Activated CD4-positive, alpha-beta T cell treated with anti-CD3 and anti-CD28 coated beads, Interleukin-2, amount 50 U/mL, for 1 hour (primary cell): ENCODE measurements at places on chromosomes 2 and 18.

- DNase-seq = no peak
These were observed 144.2 kb upstream of the CDH7 start for GRCh38 chr18:65606551-65607130.

- DNase-seq = no peak
These were observed 72.7 kb downstream of the MARCHF4 start for GRCh38 chr2:216299588-216299987.

- no peak for DNase-seq
These were observed 63.3 kb upstream of the ITPRID2 start for GRCh38 chr2:181828122-181828705.

DNA sequence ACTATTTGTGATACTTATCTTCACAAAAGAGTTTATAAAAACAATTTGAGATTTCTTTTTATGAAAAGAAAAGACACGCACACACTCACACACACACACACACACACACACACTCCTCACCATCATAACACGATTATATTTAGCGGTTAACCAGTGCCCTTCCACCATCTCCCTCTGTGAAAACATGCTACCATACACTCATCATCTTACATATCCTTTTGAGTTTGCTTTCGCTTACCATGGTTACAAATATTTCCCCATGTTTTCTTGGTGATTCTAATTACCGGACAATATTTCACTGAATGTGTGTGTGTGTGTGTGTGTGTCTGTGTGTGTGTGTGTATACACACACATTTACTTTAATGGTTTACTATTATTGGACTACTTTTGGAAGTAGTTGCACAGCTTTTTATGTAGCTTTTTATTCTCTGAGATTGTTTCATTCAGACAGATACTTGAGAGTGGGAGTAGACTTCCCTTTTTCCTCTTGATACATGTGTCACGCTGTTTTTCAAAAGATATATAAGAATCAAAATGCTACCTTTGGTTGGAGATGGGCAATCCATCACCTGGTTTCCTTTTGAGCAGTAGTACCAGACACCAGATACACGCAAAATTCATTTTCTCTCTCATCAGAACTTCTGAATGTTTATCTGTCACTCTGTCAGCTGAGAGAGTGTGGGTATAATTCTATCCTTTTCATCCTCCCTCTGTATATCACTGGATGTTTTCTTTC, 138.1 kb downstream of the SETBP1 start:
- no peak for DNase-seq

- DNase-seq = no peak
These were observed 978.5 kb upstream of the LRRTM1 start for GRCh38 chr2:81283081-81283480.

DNA sequence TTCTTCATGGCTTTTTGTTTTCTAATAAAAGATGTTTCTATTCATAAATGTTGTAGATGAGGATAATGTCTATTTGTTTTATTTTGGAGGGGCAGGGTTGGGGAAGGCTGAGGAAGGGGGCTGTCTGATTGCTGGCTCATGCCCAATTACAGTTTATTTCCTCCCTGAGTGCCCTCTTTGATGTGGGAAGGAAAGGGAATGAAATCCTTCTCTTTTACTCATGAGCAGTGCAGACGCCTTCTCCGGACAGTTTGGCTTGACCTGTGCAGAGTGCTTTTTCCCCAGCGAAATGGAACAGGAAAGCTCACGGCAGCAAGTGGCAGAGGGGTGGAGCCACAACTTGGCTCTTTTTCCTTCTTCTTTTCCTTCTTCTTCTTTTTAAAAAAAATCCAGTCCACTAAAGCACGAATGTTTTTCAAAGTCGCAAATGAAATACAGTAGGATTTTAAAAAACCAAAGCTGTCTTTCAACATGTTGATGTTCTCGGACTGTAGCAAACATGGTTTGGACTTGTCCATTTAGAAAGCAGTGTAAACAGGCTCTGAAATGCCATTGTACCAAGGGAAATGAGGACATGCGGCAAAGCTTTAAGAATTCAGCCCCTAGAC, 34.5 kb downstream of the RAB31 start:
- DNase-seq = no peak

- no peak for DNase-seq
These were observed 30.4 kb upstream of the MYO3B start for GRCh38 chr2:170147576-170147975.

GRCh38 chr2:63440612-63441011, 147.7 kb downstream of the WDPCP start:
- no peak for DNase-seq

DNA sequence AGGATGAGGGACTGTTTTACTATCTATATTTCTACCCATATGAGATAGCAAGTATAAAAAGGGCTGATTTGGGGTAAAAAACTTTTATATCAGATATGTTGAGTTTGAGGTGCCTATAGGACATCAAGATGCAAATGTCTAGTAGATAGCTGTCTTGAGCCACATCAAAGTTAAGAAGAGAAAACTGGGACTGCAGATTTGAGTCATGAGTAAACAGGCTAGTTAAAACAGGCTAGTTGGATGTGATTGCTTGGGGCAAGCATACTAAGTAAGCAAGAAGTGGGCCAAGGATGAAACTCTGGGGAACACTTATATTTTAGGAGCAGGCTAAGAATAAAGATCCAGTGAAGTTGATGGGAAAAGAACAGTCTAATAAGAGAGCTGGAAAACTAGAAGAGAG, 2.8 kb upstream of the SCRN3 start:
- DNase-seq = no peak

DNA sequence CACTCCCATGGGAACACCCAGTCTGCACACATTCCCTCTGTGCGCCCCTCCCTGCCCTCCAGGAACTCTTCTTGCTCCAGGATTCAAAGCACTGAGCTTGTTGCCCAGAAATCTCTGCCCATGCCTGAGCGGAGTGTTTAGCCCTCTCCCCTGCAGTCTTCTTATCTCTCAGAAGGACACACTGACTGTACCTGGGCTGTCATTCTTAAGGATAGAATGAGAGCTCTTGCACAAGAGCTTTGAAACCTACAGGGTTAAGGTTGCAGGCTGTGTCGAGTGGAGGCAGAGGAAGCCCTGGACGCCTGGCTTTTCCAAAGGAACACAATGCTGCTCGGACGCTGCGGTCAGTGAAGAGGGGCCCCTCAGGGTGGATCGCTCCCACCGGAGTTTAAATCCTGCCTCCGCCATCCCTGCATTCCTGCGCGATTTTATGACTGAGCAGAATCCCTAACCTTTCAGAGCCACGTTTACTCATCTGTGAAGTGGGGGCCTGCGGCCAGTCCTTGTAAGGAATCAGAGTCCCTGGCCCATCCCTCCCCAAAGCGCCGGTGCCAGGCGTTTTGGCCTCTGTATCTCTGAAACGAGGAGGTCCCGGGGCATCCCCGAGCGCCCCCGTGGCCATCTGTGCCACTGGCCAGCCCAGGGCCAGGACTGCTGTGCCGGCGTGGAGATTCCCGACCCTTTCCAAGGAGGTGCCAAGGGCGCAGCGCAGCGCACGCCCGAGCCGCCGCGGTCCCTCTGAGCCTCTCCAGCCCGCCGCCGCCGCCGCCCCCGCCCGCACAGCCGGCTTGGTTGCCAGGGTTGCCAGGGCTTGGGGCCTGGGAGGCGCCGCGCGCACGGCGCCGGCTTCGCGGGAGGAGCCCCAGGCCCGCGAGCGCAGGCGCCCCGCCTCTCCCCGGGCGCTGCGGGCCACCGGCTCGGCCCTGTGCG, 58.9 kb downstream of the FAM168B start:
- DNase-seq = no peak

- DNase-seq = no peak
These were observed 35.4 kb downstream of the TOGARAM2 start for GRCh38 chr2:29016504-29016903.

GRCh38 chr2:188114014-188114413, 177.7 kb upstream of the GULP1 start:
- no peak for DNase-seq

- no peak for DNase-seq
These were observed 264.2 kb downstream of the SS18 start for GRCh38 chr18:25825979-25826776.

DNA sequence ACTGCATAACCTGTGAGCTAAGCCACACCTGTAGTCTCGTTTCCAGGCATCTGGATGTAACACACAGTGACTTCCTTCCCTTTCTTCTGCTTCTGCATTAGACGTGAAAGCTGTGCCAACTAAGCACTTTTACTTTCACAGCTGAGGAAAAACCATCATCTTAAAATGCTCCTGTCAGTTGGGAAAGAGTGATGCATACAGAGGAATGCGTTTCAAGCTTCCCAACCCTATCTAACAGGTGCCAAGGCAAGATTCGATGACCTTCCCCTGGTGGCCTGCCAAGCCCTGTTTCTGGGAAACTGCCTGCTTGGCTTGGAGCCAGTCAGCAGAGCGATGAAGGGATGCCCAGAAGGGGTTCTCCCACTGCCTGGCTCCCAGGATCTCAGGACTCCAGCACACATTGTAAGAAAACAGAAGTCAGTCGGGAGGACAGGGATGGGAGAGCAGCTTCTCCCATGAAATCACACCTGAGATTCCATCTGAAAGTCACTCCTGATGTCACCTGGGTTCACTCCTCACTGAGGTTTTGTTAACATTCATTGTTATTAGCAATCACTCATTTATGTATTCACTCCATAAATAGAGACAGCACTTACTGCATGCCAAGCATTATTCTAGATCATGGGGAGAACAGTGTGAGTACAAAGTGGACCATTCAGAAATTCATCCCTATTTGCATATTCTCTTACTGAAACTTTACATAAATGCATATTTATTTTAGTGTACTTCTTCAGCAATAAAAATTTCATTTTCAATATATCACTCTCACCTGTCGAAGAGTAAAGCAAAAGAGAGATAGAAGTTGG, 64.1 kb downstream of the DTNA start:
- DNase-seq = no peak

DNA sequence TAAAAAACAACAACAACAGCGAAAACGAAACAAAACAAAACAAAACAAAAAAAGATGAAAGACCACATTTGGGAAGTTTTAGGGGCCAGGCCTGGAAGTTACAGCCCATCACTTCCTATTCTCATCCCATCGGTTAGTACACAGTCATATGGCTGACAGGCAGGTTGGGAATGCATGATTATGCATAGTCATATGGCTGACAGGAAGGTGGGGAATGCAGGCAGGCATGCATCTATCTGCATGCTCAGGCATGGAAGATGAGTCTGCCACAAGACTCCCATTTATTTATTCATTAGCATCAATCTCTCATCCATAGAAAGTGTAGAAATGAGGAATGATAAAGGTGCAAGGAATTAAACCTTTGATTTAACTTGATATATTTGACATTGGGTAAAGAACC, 325.3 kb upstream of the MEX3C start:
- DNase-seq = no peak

- no peak for DNase-seq
These were observed 35.5 kb downstream of the ICOS start for GRCh38 chr2:203972066-203972465.

- no peak for DNase-seq
These were observed 47.8 kb downstream of the ZNF804A start for GRCh38 chr2:184646177-184646576.

DNA sequence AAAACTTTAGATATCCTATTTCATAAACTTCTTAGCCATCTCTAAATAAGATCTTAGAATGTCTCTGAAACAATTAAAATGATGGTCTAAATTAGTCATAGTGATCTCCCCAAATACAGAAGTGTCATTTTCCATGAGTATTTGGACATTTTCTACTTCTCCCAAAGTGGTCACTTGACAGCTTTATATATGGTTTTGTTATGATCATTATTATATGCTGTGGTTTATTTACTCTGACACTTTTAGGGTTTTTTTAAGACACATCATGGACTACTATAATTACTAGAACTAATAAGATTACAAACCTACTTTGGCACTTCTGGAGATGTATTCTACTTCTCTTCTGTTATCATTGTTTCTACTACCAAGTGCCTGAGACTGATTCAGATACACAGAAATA, 47.1 kb downstream of the SLC25A12 start:
- DNase-seq = no peak

- DNase-seq = no peak
These were observed 85.4 kb downstream of the FMNL2 start for GRCh38 chr2:152420363-152420762.

GRCh38 chr2:204255071-204255470, 290.2 kb upstream of the PARD3B start:
- DNase-seq = no peak

DNA sequence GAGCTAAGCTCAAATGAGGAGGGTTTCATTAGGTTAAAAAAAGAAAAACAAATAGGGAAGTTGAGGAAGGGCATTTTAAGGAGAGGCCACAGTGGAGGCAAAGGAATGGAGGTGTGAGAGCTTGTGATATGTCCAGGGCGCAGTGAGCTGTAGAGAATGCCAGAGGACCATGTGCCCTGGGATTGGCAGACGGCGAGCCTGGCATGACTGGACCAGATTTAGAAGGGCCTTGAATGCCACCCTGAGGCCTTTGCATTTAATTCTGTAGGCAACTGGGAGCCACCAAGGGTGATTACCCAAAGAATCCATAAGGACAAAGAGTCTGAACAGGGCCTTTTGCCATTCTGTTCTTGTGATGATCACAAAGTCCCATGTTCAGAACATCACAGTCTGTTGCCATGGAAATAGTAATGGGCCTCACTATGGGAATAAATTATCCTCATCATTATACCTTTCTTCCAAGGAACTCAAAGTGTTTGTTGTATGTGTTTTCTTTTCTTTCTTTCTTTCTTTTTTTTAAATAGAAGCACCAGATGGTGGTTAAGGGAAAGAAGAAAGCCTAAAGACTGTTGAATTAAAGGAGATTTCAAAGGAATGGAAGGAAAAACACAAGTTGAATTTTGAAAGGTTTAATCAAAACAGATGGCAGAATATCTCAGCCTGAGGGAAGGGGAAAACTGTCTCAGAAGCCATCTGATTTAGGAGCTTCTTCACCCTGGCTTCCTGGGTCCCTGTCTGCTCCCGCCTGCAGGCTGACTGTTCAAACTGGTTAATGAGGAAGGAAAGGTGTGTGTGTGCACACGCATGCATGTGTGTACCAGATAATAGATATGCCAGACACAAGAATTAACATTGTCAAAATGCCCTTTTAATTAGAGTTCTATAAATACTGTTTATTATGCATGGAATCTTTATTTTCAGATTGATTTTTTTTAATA, 31.6 kb upstream of the NCOA1 start:
- DNase-seq = no peak

GRCh38 chr18:33805592-33805991, 227.6 kb downstream of the ASXL3 start:
- DNase-seq = no peak
